ENCODE measurements at places on chromosomes 2 and 18.
A peak's percentile ranks its signal among the peaks of the same experiment; 100 is the strongest.

- DNase-seq, result no peak
These were observed 40.5 kb downstream of the ABCG8 start for GRCh38 chr2:43879261-43879660.

GRCh38 chr2:239368906-239369552 is 31.8 kb downstream of the HDAC4 start:
- DNase-seq, result no peak

- no peak for DNase-seq
These were observed 25.3 kb upstream of the SERTAD2 start for GRCh38 chr2:64678771-64679590.

GRCh38 chr2:127707890-127708648 is 6.8 kb downstream of the SFT2D3 start:
- no peak for DNase-seq

- DNase-seq, result no peak
These were observed 488 bp upstream of the RHOB start for GRCh38 chr2:20446255-20446916.

GRCh38 chr2:224594840-224595239 is 9.7 kb upstream of the CUL3 start:
- no peak for DNase-seq

DNA sequence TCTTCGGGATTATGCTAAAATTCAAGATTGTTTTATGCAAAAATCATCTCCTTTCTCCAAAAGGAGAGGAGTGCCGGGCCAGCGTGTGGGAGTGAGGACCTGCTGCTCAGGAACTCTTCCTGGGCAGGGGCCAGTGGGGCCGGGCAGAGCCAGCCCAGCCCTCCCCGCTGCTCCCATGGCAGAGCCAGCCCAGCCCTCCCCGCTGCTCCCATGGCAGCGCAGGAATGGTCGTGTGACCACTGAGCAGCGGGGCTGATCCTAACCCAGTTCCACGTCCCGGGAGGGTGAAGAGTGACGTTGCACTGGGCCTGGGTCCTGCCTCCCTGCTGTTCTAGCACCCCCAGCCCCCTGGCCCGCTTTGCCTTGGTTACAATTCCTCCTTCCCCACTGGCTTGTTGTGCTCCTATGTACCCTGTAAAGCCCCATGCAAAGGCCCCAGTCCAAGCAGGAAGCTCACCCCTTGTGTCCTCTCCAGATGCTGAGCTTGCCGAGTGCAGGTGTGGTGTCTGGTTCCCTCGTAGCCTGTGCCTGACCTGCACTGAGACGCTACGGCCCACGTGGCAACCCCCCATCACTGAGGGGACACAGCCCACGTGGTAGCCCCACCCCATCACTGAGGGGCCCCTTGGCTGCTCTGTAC is 11.4 kb upstream of the NEU4 start:
- DNase-seq, result peak; percentile 22

GRCh38 chr2:147122944-147123343 is 721.9 kb upstream of the ACVR2A start:
- no peak for DNase-seq

Measured in GM10248 (cell line).